CD4-positive, alpha-beta T cell (primary cell): ENCODE measurements at places on chromosomes 7 and 10.

DNA sequence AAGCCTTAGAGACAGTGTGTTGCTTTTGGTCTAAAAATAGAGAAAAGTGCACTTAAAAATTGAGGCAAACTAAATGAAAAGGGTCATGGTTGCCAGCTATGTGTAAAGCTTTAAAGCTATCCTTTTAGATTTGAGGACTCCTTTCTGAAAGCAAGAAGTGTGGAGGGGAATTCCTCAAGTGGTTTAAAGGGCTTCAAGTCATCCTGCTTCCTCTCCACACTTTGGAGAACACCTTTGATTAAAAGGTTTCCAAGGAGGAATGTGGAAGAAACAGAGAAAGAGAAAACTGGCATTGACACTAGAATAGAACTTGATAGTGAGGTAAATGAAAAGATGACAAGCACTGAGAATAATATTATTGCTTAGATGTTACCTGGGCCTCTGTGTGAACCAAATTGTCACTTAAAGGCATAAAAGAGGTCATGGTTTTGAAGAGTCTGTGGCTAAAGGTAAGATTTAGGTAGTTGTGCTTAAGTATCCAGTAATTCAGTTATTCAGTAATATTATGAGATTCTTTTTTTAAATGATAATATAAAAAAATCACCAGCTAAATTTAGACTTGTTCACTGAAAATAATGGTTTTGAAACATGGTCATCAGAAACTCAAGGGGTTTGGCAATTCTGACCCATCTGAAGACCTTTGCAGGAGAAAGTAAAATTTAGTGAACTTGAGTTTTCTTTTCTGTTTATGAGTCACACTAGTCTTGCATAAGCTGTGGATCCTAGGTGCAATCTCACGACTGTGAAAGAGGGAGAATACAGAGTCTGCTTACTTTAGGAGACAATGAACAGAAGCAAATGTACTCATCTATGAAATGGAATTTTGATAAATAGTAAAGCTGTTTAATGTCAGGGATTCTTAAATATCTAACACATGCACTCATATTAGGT lies 466.0 kb downstream of the KIF20B start:
- no peak for DNase-seq

- no peak for DNase-seq
These were observed 5.8 kb upstream of the DDIT4 start for GRCh38 chr10:72267819-72268399.

- no peak for DNase-seq
These were observed 68.7 kb upstream of the SEPHS1 start for GRCh38 chr10:13416760-13417159.

GRCh38 chr10:3719024-3719843 lies 65.8 kb downstream of the KLF6 start:
- DNase-seq: no peak

GRCh38 chr10:117431160-117431559 lies 55.9 kb upstream of the PDZD8 start:
- DNase-seq: no peak

DNA sequence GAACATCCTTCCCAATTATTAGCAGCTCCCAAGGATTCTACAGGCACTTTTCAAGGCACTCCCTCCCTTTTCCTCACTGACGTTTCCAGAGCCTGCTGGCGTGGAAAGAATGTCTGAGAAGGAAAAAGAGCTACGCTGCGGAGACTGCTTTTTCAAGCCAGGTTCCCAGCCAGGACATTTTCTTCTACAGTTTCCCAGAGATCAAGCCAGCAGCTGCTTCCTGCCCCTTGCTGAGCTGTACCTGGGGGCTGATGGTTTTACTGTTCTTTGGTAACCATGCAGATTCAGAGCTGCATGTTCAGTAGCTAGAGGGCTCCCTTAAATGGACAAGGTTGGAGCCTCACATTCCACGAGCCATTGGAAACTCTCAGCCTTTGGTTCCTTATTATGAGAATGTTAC lies 133.4 kb downstream of the EVX1 start:
- DNase-seq: no peak

DNA sequence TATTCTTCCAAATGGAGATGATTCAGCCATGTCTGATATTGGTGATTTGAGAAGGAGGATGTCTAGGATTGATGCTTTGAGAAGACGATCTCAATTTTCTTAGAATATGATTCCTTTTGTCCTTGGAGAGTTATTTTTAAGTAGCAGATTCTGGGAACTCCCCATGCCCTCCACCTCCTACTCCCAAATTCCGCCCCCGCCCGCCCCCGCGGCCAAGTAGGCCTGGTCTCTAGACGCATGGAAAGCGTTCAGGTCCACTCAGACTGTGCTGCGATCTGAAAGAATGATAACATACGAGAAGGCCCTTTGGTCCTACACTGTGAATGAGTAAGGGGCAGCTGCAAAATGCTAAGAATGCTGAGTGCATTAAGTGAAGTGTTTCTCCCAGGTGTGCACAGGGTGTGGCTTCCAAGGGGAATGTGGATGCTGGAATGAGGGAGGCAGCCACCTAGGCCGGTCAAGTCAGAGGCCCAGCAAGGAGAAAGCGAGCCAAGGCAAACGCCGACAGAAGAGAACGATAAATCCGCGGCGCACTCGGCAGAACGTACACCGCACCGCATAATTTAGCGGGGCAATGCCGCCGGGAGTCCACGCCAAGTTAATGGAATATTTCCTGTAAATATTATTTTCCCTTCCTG lies 142.3 kb downstream of the PRPF18 start:
- no peak for DNase-seq

- no peak for DNase-seq
These were observed 109.9 kb downstream of the REEP3 start for GRCh38 chr10:63630931-63631680.

GRCh38 chr10:80769700-80770160 lies 232.0 kb downstream of the SH2D4B start:
- no peak for DNase-seq

- DNase-seq: no peak
These were observed 19.4 kb upstream of the GATA3 start for GRCh38 chr10:8035006-8035640.

DNA sequence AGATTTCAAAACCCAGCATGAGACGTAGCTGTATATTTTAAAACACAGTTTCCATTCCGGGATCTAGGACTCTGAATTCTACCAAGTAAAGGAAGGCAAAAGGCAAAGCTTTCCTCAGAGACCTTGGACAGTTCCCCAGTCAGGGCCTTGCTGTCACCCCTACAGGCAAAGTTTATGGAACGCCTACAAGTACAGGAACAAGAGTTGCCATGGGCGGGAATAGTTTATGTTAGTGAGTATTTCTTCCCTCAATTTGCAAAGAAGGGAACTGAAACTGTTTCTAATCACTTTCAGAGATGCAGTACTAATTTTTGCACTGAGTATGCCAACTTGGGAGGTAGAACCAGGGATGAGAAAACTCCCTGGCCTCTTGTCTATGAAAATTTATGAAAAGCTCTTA lies 68.2 kb upstream of the LRGUK start:
- DNase-seq: no peak

DNA sequence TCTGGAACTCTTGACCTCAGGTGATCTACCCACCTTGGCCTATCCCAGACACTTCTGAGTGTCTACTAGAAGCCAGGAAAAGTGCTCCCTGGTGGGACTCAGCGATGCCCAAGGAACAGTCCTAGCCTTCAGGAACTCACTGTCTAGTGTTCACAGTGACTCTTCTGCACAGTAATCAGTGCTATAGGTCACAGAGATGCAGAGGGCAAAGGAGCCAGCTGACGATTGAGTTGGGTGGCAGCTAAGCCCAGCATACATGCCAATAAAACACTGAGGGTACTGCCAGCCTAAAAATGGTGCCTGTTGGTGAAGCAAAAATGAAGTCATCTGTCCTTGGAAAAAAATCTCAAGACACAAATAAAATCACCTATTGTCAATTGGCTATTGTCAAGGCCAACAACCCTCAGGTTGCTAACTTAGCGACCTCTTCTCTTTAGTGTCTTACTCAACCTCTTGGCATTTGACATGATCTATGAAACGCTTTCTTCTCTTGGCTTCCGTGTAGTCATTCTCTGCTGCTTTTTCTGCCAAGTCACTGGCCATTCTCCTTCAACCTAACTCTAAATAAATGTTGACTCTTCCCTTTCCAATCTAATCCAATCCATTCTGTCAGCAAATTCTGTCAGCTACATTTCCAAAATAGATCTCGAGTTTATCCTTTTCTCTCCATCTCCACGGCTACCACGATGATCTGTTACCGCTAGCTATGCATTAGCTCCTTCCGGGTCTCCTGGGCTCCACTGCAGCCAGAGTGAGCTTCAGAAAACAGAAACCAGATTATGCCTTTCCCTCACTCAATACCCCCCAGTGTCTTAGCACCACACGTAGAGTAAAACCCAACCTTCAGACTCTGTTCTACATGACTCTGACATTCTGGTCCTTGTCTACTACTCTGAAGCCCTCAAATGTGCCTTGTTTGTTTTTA lies 99.2 kb downstream of the ATXN7L1 start:
- no peak for DNase-seq

DNA sequence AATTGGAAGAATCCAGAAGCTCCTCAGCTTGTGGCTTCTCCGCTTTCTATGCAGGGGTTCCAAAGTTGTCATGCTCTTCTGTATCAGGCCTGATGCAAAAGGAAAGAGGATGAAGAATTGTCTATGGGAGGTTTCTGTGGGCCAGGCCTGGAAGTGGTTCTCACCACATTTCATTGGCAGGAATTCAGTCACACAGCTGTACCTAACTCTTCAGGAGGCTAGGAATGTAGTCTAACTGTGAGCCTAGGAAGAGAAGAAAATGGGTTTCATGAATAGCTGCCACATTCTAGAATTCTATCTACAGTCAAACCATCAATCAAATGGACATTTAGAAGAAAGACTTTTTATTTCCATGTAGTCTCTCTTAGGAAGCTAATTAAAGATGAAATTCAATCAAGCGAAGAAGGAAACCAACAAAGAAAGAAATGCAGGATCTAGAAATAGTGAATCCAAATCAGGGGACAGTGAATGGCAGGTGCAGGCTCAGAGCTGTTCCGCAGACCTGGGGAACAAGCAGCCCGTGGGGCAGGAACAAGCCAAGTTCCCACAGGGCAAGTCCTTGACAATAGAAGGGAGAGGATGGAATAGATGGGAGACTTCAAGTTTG lies 25.4 kb upstream of the USP6NL start:
- DNase-seq: no peak

DNA sequence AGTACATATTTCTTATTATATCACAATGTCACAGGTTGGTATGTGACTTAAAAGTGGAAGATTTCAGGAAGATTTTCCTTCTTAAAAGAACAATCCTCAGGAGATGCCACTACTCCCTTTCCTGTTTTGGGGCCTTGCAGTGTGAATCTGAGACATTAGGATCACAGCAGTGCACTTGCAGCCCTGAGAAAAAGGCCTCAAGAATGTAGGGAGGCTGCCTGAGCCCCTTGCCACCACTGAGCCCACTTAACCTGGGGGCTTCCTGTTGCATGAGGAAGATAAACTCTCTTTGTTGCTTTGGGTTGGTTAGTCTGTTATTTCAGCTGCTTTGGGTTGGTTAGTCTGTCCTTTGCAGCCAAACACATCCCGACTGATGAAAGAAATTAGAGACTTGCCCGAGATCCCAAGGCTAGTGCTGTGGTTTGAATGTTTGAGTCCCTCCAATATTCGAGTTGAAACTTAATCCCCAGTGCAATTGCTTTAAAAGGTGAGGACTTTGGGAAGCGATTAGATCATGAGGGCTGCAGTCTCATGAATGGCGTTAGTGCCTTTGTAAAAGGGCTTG lies 151.3 kb upstream of the SP4 start:
- DNase-seq: no peak

DNA sequence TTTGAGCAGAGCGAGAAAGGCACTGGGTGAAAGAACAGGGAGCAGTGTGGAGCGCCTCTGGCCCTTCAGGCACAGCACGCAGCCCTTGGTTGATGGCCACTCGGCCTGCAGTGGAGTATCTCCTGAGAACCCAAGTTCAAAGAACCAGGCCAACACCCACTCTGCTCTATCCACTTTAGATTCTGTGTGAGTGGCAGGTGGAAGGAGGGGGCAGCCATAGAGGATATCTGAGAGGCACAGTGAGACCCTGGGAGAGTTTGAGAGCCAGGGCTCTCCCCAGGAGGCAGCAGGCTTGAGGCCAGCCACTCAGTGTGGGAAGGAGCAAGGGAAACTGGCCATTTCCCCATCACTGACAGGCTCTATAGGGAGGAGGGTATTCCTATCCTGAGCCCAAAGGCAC lies 52.5 kb upstream of the PTN start:
- DNase-seq: no peak

DNA sequence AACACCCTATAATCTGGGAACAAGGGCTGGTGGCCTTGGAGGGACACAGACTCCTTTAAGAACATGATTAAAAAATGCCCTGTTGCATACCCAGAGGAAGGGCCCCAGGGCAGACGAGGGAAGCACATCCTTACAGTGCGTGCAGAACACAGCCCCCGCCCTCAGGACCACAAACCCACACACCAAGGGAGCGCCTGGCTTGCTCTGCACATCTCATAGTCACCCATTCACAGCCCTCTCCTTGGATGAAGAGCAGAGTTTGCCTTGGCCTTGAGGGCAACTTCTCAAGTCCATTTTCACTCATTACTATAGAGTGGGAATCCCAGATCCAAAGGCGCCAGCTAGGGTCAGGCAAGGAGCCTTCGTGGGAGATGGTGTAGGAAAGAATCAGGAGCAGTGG lies 6.3 kb upstream of the VSIR start:
- no peak for DNase-seq

- no peak for DNase-seq
These were observed 64.0 kb upstream of the SEMA3A start for GRCh38 chr7:84258628-84259027.

GRCh38 chr10:97061423-97061822 lies 124.3 kb downstream of the SLIT1 start:
- DNase-seq: no peak

DNA sequence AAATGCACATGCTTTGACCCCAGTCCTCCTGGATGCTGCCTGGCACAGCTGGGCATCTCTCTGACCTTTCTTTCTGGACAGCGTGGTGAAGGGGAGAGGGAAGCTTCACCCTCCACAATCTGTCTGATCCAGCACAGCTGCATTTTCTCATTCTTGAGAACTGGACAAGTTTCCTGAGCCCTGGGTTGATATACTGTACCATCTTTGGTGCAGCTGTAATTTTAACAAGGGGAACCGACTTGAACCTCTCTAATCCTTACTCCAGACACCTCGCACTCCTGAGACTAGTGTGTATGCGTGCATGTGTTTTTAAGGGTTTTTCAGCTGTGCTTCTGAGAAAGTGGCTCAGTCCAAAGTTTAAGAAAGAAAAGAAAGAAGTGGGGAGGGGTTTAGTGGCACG lies 655.7 kb downstream of the INHBA start:
- DNase-seq: no peak

- no peak for DNase-seq
These were observed 30.1 kb downstream of the NEUROD6 start for GRCh38 chr7:31310321-31310935.

DNA sequence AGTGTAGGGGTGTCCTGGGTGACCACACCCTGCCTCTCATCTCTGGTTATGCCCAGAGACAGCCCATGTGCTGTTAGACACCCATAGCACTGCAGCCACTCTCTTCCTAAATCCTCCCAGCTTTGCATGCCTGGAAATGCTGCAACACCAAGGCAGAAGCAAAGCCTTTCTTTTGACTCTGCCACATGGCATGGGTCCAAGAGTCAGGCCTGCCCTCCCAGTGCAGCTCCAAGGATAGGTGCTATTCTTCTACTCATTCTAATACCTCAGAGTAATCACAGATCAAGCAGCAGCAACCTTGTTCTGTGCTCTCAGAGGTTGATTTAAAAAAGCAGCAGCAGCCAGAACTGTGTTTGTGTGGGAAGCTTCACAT lies 23.4 kb downstream of the FRMPD2 start:
- DNase-seq: no peak
